ENCODE measurements at places on chromosomes 1 and 21.

- no peak for DNase-seq
These were observed 170.4 kb downstream of the CLIC6 start for GRCh38 chr21:34838956-34839820.

- DNase-seq: no peak
These were observed 5.1 kb downstream of the ZNF692 start for GRCh38 chr1:248853663-248854375.

GRCh38 chr1:172826096-172826741 lies 167.3 kb downstream of the FASLG start:
- peak; percentile 15 for DNase-seq

GRCh38 chr1:177487481-177487880 lies 316.7 kb downstream of the BRINP2 start:
- no peak for DNase-seq

GRCh38 chr1:165354739-165355138 lies 1.8 kb downstream of the LMX1A start:
- DNase-seq: no peak

- DNase-seq: no peak
These were observed 36.9 kb upstream of the HIVEP3 start for GRCh38 chr1:41955461-41956159.

GRCh38 chr1:1307261-1307922 lies 338 bp downstream of the ACAP3 start:
- DNase-seq: no peak

DNA sequence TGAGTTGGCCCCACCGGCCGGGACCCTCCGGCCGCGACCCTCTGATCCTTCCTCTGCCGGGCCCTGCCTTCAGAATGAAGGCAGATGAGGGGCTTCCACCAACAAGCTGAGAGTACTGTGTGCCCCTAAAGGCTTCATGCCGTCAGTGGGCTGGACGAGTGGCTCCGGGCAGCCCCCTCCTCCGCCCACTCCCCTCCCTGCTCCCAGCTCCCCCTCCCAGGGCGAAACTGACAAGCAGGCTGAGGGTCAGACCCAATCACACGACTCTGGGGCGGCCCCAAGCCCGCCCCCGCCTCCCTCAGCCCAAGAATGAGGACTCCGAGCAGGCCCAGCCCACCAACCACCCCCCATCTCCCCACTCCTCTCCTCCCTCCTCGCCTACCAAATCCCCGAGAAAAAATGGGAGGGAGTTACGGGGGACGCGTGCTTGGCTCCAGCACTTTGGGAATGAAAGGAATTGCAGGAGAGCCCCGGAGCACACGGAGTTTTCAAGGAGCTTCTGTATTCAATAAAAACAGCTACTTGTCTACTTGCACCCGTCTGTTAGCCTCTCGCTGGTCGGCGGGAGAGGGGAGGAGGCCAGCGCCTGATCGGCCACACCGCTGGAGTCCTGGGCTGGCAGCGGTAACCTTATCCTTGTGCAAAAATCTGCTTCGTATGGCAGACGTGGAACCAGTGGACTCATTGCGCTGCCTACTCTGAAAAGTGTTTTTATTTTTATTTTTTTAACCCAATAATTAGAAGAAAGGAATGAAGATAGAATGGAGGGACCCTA lies at the start of gene COL11A1:
COL11A1 (minus strand) TSS at position 147 of the 775 bp plus-strand sequence. CDS start 344 bp downstream, outside the sequence.
- no peak for DNase-seq

DNA sequence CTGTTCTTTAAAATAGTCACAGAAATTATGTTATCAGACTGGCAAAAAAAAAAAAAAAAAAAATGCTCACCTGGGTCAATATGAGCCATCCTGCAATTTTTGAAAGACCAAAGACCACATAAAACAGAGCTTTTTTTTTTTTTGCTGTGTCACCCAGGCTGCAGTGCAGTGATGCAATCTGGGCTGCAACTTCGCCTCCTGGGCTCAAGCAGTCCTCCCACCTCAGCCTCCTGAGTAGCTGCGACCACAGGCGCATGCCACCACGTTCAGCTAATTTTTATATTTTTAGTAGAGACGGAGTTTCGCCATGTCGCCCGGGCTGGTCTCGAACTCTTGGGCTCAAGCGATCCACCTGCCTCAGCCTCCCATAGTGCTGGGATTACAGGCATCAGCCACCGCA lies 62.8 kb downstream of the RGS13 start:
- no peak for DNase-seq

- DNase-seq: no peak
These were observed 55.6 kb upstream of the FMOD start for GRCh38 chr1:203406446-203407045.

DNA sequence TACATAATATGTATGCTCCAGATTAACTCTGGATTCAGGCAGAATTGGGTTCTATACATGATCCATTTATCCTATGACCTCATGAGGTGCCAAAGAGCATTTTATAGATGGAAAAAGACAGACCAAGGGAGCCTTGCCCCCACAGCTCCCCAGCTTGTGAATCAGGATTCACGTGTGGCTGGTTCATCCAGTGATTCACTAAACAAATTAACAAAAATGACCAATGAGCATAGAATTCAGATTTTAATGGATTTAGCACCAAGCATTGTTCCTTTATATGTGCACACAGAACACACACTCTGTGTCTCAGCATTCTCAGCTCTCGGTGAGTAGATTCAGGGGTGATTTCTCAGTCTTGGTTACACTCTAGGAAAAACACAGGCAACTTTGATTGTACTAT lies 51.7 kb upstream of the BARHL2 start:
- DNase-seq: no peak

- no peak for DNase-seq
These were observed 21.9 kb upstream of the KCNE1 start for GRCh38 chr21:34533938-34534337.

Data from NCI-H510A treated with DMSO at 0.1 percent for 48 hours (cell line).